Stimulated activated CD8-positive, alpha-beta memory T cell treated with anti-CD3 and anti-CD28 coated beads, Interleukin-7, amount 100 ng/mL, for 1 hour (primary cell): ENCODE measurements at places on chromosomes 7 and 10.

DNA sequence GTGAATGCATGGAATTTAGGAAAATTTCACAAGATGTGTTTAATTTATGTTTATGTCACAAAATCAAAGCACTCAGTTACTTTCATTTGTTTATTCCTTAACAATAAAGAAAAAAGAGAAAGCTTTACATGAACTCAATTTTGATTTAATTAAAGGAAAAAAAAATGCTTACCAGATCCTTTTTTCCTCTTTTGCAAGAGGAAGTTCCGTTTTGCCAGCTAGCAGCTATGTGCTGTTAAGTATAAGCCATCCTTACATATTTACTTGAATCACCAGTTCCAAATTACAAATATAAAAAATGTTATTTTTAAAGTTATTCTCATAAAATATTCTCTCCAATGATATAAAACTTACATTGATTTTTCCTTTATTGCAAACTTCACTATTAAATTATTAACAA lies 12.7 kb downstream of the MRC1 start:
- DNase-seq: no peak

GRCh38 chr7:542713-543500 lies 23.3 kb upstream of the PDGFA start:
- DNase-seq: no peak

GRCh38 chr7:26603631-26604030 lies 260.8 kb downstream of the SKAP2 start:
- DNase-seq: no peak

- DNase-seq: no peak
Measured at GRCh38 chr10:30806850-30807249, 177.3 kb upstream of the LYZL2 start.

GRCh38 chr10:72626444-72626754 lies 520 bp upstream of the MICU1 start:
- no peak for DNase-seq

GRCh38 chr7:33979807-33980355 lies 74.5 kb downstream of the BMPER start:
- DNase-seq: no peak

- DNase-seq: no peak
Measured at GRCh38 chr7:156754201-156754600, 113.6 kb downstream of the RNF32 start.

- DNase-seq: no peak
Measured at GRCh38 chr10:106467506-106467905, 697.0 kb downstream of the SORCS1 start.

GRCh38 chr10:132828681-132829080 lies 42.7 kb upstream of the NKX6-2 start:
- no peak for DNase-seq
